ENCODE measurements at places on chromosomes 2 and 18. TPM values are rescaled to one million over a fixed set of nuclear protein-coding genes. Genes with fewer than 3 reads are reported as not detected.
A peak's percentile ranks its signal among the peaks of the same experiment; 100 is the strongest.

DNA sequence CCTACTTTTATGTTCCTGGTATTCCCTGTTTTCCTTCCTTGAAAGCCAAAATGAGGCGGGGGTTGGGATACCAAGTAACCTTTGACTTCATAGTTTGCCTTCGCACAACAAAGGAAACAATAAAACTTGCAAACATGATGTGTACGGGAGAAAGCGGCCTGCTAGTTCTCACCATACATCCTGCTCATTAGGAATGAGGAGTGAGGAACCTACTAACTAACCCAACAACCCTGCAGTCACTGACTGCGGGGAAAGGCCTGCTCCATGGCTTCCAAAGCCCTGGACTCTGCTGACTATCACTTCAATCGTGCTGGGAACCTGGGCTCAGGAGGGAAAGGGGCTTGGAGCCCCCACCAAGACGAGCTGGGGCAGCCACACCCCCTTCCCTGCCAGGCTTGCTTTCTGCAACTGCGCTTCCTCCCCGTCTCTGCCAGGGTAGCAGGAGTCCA is 24.2 kb downstream of the RPL31 start:
- DNase-seq, result no peak

DNA sequence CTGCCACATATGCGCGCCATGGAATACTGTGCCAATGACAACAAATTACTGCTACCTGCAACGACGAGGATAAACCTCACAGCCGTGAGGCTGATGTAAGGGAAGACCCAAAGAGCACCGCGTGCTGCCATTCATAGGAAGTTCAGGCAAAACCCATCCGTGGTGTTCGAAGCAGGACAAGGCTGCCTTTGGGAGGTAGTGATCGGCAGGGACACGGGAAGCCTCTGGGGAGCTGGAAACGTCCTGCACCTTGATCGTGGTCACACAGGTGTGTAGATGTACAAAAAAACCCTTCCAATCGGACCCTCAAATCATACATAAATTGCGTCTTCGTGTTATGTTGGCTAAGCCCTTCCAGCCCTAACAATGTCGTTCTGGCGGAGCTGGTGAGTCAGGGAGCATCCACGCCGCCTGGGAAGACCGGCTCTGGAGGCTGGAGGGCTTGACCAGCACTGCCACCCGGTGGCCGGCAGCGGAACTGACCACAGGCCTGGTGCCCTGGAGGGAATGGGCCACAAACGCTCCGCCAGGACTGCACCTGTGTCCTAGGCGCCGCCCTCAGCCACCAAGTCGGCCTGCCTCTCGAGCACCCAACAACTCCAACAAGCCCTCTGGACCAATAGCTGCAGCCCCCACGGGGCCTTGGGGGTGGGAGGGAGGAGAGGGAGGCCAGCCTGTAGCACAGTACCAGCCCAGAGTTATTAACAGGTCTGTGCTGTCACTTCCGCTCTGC is 4.1 kb upstream of the NEURL3 start:
- peak; percentile 83 for DNase-seq

DNA sequence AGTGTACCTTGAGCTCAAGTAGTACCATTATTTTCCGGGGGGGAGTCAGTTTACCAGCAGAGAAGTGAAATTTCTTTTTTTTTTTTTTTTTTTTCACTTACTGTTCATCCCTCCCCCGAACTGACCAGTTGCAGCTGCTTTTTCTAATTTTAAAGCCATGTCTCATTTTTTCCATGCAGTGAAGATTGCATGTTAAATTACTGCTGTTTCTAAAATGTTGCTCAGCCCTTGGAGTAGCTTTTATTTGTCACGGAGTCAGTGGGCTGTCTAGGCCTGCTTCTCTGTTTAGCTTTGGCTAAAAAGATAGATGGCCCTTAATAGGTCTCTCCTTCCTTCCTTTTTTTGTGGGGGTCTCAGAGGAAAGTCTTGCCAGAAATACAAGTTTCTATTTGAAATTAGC is 70.2 kb downstream of the NGEF start:
- no peak for DNase-seq

GRCh38 chr2:111100765-111101162 is 19.9 kb upstream of the BCL2L11 start:
- DNase-seq, result peak; percentile 62

DNA sequence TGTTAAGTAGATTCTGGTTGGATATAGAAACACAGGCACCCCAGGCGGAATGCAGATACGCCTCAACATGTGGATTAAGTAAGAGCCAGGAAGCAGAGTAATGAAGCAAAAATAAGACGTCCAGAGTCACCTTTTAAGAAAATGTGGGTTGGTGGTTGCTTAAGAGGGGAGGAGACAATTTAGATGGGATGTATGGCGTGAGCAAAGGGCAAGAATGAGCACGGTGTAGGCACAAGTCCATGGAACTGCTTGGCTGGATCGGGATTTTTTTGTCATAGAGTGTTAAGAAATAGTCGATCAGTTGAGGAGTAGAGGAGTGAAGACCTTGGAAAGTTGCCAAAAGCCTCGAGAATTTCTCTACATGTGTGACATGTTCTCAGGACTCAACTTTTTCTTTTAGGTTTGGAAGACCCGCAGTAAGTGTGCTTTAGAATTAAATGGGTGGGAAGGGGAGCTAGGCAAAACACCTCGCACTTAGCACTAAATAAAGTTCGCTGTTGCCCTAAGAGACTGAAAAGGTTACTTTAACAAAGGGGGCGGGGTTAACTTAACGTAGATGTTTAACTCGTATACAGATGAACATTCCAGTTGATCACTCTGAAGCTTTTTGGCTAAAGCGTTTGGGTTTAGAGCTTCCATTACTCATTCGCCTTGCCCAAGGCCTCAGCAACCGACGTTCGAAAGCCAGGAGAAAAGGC is 716 bp upstream of the SLC39A10 start:
- DNase-seq, result no peak

DNA sequence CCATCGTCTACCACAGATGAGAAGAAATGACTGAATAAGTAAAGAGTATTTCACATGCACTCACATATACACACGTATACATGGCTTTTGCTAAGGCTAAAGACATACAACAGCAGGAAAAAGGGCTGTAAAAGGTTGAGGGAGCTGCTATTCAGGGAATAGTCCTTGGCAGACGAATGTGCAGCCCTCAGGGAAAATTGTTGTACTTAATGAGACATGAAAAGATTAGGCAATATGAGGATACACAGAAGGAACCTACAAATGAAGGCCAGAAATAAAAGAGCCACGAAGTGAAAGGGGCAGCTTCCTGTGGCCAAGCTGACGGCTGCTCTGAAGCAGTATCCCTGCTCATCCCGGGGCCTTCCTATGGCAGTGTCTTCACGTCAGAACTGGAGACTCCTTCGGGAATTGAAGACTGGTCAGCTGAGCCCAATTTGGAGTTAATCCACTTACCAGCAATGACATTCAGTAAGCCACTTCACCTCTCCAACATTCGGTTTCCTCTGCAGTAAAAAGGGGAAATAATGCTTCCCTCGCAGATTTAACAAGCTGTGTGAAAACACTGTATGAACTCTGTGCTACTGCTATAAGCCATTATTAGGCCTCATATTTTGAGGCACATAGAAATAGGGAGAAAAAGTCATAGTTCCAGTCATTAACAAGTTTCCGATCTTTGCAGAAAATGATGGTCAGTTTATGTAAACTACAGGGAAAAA is 221.8 kb downstream of the STK39 start:
- peak; percentile 7 for DNase-seq

- DNase-seq, result no peak
These were observed 7.6 kb downstream of the ITM2C start for GRCh38 chr2:230872151-230872967.

DNA sequence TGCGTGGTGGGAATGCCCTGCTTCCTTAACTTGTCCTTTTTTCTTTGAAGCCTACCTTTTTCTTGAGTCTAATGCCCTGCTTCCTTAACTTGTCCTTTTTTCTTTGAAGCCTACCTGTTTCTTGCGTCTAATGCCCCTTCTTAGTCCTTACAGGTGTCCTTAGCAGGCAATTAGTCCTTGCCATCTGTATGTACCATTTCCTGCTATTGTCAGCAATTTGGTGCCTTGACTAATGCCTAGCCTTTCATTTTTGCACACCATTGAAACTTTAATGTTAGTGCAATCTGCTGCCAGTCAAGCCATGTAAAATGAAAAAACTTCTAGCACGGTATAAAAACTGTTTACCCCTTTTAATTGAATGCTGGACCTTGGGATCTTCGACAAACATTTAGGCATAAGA is 4.3 kb downstream of the KDM3A start:
- no peak for DNase-seq

DNA sequence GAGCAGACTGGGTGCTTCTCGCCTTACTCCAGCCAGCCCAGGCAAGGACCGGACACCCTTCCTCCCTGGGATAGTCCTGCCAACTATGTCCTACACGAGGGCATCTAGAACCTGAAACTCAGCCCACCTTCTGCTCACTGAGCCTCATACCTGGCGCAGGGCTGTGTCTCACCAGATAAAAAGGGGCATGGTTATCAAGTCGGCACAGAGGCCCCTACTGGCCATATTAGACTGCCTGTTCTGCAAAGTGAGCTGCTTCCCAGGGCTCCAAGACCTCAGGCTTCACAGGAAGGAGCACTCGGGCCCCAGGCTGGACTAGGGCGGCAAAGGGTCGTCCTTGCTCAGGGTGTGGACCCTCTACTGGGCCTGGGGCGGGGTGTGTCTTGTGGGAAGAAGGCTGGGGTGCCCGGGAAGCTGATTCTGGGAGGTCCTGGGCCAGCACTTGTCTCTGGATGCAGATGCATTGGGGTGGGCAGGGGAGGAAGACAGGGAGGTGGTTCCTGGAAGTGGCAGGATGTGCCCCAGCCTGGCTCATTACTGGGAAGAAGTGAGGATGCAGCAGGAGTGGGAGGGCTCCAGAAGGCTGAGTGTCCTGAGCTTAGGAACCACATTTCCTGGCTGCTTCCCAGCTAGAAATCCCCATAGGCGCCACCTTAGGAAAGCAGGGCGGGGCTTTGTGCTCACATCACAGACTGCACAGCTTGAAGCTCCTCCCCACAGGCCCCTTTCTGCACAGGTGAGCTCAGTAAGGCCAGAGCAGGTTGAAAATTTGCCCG is 19.6 kb downstream of the EHD3 start:
- no peak for DNase-seq

Gene ELAC1
- 4.2 TPM for total RNA-seq

Gene SGO2
- total RNA-seq, result 17.3 TPM

Gene INHBB
- 0.94 TPM for total RNA-seq

Gene SLC4A5
- total RNA-seq, result not detected

Gene NAPG
- 50.4 TPM for total RNA-seq

Gene FTCDNL1
- 0.25 TPM for total RNA-seq

Gene RRM2
- 110 TPM for total RNA-seq

Data from M059J (cell line).